ENCODE measurements at places on chromosomes 7 and 10. TPM values are rescaled to one million over a fixed set of nuclear protein-coding genes. Genes with fewer than 3 reads are reported as not detected.

- DNase-seq, result no peak
Observed at GRCh38 chr10:4847561-4848355, 21.8 kb downstream of the AKR1E2 start.

- DNase-seq, result no peak
Observed at GRCh38 chr7:137933270-137934017, 68.4 kb downstream of the CREB3L2 start.

GRCh38 chr10:115762029-115762428 lies 511.0 kb downstream of the GFRA1 start:
- DNase-seq, result no peak

ANXA11 gene
- 30.6 TPM for polyA plus RNA-seq

GRCh38 chr7:66739477-66739876 lies 1.1 kb upstream of the RABGEF1 start:
- no peak for DNase-seq

ZNF804B gene
- polyA plus RNA-seq, result not detected

GRCh38 chr10:101394524-101395133 lies 40.7 kb downstream of the BTRC start:
- no peak for DNase-seq

DNA sequence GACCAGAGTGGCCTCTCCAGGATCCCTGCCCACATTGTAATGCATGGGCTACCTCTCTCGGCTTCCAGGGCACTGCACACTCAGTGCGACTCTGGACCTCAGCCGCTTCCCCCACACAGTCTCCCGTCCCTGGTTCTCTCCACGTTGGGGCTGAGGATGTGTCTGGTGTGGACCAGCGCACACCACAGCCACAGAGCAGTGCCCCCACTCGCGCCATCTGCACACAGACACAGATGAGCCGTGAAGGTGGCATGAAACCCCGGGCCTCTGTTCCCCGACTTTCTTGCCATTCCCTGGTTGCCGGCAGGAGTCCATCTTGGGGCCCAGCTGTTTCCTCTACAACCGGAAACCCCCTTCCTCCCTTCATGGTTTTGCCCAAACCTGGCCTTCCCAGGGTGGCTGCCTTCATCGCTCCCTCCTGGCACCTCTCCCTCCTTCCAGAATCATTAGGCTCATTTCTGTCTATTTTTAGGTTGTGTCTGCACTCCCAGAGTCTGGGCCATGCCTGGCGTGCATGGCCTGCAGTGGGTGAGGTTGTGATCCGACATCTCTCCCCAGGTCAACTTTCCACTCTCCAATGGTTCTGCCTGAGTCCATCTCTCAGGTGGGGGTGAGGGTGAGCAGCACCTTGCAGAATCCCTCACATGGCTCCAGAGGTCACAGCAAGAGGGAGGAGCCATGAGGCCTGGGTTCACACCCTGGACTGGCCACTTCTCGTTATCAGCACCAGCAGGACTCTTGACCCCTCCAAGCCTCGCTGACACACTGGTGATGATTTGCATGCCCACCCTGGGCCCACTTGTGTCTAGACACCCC lies 10.1 kb downstream of the RASGEF1A start:
- DNase-seq, result no peak

GRCh38 chr10:95756041-95756761 lies at the start of gene ENTPD1:
Gene ENTPD1, plus strand, starts transcription at chr10:95756163. Its CDS starts 77 bp downstream, at chr10:95756240.
- no peak for DNase-seq

- DNase-seq, result no peak
Observed at GRCh38 chr7:23893942-23894891, 184.2 kb downstream of the STK31 start.

DNA sequence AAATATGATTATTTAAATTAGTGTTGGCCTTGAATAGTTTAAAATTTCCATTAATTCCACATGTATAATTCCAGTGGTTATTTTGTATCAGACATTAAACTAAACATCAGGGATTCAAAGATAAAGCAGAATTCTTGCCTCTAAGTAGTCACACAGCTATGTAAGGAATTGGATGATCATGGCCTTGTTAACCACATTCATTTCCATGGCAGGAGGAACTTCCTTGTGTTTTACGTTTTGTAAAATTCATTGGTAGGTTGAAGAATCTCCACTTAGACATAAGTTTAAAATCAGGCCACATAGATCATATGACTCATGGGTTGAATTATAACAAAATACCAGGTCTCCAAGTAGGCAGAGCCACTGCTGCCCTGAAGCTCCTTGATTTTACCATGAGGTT lies 289.7 kb downstream of the PLXDC2 start:
- no peak for DNase-seq

FOXI2 gene
- not detected for polyA plus RNA-seq

SLC39A12 gene
- polyA plus RNA-seq, result not detected

GRCh38 chr10:71597821-71598498 lies 121.6 kb downstream of the C10orf105 start:
- peak; percentile 28 for DNase-seq

DNA sequence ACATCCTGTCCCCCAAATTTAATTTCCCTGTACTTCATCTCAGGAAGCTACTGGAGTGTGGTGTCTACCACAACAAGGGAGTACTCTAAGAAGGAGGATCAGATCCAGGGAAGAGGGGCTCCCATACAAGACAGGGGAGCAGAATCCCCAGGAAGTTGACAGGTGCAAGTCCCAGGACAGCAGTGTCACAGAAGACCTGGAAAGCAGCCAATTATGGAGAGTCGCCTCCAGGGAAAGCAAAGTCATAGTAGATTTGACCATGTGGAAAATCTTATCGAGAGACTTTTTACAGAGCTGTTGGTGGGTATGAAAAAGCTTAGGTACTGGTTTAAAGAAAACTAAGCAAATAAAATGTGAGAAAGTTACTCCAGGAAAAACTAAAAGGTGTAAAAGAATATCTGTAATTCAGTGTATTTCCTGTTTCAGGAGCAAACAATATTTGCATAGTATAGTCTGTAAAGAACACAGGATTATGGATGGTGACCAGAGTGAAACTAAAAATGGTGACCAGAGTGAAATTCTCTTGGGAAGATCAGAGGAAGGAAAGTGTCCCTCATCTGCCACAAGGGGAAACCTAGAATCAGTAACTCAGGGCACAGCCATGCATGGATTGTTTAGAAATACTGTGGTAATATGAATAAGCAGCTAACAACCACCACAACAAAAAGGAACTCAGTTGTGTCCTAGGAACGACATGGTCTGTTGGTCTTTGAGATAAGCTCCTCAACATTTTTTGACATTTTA lies 44.5 kb downstream of the LANCL2 start:
- no peak for DNase-seq

DNA sequence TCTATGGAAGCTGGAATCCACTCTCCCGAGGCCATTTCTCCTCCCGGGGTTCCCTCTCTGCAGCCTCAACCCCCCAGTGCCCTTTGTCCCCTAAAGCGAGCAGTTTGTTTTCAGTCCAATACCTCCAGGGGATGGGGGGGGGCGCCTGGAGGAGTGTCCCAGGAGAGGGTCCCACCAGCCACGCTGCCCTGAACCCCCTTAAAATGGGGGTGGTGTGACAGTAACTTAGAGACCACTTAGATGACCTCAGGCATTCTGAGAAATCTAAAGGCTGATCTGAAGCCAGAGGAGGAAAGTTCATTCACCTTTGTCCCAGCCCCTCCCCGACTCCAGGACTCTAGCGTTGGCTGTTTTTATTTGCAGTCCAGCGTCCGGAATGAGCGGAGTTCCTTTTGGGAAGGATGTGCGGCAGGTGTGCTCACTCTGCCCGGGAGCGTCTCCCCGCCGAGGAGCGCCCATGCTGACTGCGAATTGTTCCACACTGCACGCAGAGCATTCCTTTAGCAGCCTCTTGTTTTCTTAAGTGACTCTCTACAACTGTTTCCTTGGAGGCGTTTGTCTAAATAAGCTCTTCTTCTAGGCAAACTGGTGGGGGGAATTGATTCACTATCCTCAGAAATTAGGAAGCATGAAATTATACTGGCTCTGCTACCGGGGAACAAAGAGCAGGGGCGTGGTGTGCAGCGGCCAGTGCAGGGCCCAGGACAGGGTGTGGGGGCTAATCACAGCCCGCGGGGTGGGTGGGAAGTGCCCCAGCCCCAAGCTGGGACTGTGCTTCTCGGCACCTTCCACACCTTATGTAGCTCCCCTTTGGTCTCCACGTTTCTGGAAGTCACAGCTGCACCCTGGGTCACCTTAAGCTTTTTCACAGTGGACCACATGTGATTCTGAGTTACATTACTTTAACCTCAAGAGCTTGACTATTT lies 46.3 kb downstream of the SYPL1 start:
- peak; percentile 33 for DNase-seq

GRCh38 chr10:93554316-93554663 lies 12.2 kb upstream of the FFAR4 start:
- DNase-seq, result no peak

GRCh38 chr7:70571403-70571934 lies 560.5 kb upstream of the GALNT17 start:
- DNase-seq, result peak; percentile 75

MPP7 gene
- polyA plus RNA-seq, result 7.0 TPM

- DNase-seq, result no peak
Observed at GRCh38 chr7:53993224-53993623, 549.0 kb upstream of the VSTM2A start.
